ENCODE measurements at places on chromosomes 13 and 19.

GRCh38 chr19:39398297-39398864 lies 7.2 kb downstream of the MED29 start:
- no peak for DNase-seq

GRCh38 chr19:48551437-48552302 lies at the start of gene SULT2B1:
TSS of gene SULT2B1 (plus strand) at chr19:48552172. CDS start at chr19:48552253, 81 bp downstream.
- no peak for DNase-seq

DNA sequence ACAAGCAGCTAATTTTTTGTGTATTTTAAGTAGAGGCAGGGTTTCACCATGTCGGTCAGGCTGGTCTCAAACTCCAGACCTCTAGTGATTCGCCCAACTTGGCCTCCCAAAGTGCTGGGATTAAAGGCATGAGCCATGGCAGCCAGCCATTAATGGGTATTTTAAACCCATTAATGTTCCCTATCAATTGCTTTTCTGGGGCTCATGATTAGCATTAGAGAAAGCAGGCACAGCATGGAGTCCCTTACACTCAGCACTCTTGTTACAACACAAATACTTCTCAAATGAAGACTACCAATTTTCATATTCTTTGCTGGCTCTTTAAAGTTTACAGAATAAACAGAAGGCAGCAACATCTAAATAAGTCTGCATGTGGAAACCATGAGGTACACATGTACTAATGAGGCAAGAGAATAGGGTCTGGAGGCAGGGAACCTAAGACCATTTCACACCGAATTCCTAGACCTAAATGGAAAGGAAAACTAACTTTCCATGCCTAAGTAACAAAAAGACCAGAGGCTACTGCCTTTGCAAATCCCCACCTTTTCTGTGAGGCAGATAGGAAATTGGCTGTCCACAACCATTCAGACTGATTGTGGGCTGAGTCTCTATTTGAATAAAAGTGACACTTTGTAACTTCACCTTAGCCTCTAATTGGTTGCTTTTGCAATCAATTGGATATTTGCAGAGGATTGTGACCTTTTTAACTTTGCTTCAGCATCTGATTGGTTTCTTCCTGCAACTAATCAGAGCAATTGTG lies 21.2 kb downstream of the ZNF675 start:
- no peak for DNase-seq

GRCh38 chr13:51323824-51324511 lies 15.5 kb upstream of the SERPINE3 start:
- DNase-seq = no peak

GRCh38 chr19:46423188-46423587 lies 5.5 kb downstream of the PNMA8C start:
- no peak for DNase-seq

GRCh38 chr19:17055636-17056035 lies 19.6 kb downstream of the HAUS8 start:
- no peak for DNase-seq

- no peak for DNase-seq
Observed at GRCh38 chr13:95100525-95101433, 200.5 kb downstream of the ABCC4 start.

- DNase-seq = no peak
Observed at GRCh38 chr19:15357906-15358305, 21.7 kb downstream of the AKAP8 start.

GRCh38 chr19:18313398-18313797 lies 9.5 kb downstream of the LSM4 start:
- no peak for DNase-seq

All from stimulated activated CD8-positive, alpha-beta memory T cell treated with anti-CD3 and anti-CD28 coated beads, Interleukin-2, amount 100 ng/mL, for 1 hour (primary cell).